Activated T-helper 2 cell treated with anti-CD3 and anti-CD28 coated beads, Interferon-gamma antibody, Interleukin-2, Interleukin-4, amounts not matched to agents 10 μg/mL and 5 μg/mL and 100 μg/mL, durations not matched to agents 14 hours and 24 hours and 36 hours (primary cell): ENCODE measurements at places on chromosomes 3 and 15.

GRCh38 chr15:66649235-66649984 is 52.6 kb upstream of the SMAD6 start:
- no peak for DNase-seq

GRCh38 chr3:58088501-58088900 is 80.3 kb downstream of the FLNB start:
- no peak for DNase-seq

DNA sequence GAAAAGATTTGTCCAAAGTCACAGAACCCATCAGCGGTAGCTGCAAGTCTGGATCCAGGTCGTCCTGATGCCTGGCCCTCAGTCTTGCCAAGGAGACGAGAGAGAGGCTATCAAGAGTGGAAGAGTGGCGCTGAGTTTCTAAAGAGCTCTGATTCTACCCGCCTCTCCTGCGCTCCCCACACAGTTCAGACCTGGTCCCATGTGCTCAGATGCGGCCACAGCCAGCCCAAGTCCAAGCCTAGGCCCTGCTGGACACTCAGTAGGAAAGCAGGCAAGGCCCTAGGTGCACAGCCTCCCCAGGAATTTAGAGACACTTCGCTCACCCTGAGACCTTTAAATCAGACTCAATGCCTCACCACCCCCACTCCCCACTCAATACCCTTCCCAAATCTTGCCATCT is 32.4 kb downstream of the CCDC12 start:
- no peak for DNase-seq

GRCh38 chr3:105518806-105519418 is 152.2 kb downstream of the ALCAM start:
- no peak for DNase-seq

DNA sequence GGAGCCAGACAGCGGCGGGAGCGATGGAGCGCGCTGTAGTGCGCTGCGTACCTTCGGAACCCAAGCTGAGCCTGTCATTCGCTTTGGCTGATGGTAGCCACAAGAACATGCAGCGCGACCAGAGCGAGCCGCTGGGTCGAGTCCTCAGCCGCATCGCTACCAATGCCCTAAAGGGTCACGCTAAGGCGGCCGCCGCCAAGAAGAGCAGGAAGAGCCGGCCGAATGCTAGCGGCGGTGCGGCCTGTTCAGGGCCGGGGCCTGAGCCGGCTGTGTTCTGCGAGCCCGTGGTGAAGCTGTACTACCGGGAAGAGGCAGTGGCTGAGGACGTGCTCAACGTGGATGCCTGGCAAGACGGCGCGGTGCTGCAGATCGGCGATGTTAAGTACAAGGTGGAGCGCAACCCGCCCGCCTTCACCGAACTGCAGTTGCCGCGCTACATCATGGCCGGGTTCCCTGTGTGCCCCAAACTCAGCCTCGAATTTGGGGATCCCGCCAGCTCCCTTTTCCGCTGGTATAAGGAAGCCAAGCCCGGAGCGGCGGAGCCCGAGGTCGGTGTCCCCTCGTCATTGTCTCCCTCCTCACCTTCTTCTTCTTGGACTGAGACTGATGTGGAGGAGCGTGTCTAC is 498 bp downstream of the PDE12 start:
- no peak for DNase-seq

DNA sequence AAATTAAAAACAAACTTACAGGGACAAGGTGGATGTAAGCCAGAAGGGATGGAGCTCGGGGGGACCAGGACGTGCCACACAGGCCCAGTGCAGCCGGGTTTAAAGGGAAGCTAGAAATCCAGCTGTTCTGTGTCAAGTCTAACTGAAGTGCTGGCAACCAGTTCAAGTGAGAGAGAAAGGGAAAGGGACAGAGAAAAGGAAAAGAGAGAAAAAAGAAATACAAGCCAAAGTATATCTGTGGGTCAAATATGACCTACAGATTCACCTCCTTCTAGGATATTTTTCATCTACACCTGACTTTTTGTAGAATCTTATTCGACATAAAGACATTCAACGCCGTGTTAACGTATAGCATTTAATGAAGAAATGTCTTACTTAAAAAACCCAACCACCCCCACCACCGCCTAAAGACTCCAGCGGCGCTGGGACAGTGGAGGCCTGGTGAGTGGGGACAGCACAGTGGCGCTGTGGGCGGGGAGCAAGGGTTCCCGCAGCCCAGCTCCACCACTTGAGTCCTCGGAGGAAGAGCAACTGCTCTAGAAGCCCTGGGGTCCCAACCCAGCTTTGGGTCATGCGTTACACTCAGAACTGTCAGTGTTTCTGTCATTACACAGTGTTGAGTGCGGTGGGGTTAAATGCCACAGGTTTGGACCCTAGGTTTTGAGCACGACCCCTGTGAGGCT is 62.3 kb downstream of the CHSY1 start:
- DNase-seq, result no peak

- no peak for DNase-seq
These were observed 19.5 kb downstream of the DUSP7 start for GRCh38 chr3:52036829-52037228.

DNA sequence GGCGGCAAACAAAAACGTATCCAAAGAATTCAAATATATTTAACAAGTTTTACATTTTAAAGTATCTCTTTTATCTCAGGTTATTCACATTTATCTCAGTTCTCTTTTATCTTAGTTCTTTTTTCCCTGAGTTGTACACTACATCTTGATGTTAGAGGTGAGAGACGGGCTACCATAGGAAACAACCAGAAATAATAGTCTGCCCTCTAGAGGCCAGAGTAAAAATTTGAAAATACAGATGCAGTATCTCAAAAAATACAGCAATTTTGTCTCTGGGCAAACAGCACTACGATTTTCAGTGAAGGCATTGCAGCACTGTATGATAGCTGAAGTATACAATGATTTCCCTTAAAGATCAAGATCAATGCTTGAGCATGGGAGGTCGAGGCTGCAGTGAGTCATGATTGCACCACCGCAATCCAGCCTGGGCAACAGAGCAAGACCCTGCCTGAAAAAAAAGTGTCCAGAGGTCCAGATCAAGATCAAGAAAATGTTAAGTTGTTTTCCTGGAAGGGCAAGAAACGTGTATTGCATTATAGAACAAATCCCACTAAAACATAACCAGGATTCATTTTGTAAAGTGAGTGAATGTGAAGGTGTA is 82.6 kb upstream of the ATP11B start:
- DNase-seq, result no peak

DNA sequence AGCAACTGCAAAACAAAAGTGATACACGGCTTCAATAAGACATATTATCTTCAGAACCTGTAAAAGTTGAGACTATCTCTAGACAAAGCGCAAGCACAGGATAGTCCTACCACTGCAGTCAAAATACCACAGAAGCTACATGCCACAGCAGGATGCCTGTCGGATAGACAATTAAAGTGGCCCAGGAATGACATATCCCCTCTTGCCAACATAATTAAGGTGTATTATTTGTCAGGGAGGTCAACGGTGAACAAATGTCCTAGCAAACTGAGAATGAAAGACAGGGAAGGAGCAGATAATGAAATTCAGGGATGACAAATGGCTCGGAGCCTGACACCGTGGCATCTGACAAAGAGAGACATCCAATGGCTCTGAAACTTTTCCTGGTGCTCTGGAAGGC is 185.7 kb downstream of the MECOM start:
- DNase-seq, result no peak

- no peak for DNase-seq
These were observed 8.6 kb downstream of the ZNF445 start for GRCh38 chr3:44468572-44469520.

- no peak for DNase-seq
These were observed 19.9 kb upstream of the GOLGA8J start for GRCh38 chr15:30062881-30063280.

DNA sequence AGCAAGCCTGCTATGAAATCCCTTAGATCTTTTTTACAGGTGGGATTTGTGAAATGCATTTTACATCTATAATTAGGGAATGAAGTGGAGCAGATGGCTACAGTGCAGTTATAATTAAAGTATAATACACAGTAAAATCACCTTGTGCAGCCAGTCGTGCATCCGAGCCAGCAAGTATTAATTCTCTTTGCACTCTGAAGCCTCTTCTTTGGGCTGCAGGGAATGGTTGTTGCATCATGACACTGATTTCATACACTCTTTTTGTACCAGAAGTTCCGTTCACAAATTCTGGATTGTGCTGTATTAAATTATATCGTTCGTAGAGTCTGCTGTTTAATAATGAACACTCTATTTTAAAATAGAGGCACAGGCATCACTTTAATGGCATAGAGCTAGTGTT is 28.7 kb upstream of the TP63 start:
- no peak for DNase-seq

- no peak for DNase-seq
These were observed 420.0 kb upstream of the CBLB start for GRCh38 chr3:106288781-106289180.

DNA sequence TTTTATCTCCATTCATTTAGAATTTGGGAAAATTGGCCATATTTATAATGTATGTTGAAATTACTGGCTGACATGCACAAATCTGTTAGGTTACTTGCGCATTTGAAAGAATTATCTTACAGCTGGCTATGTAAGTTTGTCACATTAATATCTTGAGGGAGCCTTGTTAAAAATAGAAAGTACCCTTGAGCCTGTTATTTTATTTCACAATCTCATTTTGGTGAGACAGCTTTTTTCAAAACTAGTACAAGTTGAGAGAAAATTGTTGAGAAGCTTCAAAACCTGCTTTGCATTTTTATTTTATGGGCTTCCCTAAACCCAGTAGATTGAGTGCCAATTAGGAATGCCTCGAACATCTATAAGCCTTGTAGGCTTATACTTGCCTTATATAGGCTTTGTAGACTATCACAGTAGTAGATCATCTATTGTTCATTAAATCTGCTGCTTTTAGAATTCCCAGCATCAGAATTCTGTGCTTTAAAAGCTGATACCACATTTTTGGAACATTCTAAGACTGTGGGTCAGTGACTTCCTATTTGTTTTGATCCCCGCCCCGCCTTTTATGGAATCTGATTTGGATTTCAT is 6.3 kb downstream of the IDH3A start:
- DNase-seq, result no peak
